ENCODE measurements at places on chromosomes 2 and 18. TPM values are rescaled to one million over a fixed set of nuclear protein-coding genes. Genes with fewer than 3 reads are reported as not detected.
A peak's percentile ranks its signal among the peaks of the same experiment; 100 is the strongest.

LYPD6 gene
- total RNA-seq, result 16.1 TPM

GRCh38 chr2:101858910-101859309, 132.8 kb upstream of the IL1R2 start:
- DNase-seq, result no peak

ST6GAL2 gene
- 28.6 TPM for total RNA-seq

- peak; percentile 58 for DNase-seq
Measured at GRCh38 chr2:168773719-168774521, 28.5 kb upstream of the NOSTRIN start.

DNA sequence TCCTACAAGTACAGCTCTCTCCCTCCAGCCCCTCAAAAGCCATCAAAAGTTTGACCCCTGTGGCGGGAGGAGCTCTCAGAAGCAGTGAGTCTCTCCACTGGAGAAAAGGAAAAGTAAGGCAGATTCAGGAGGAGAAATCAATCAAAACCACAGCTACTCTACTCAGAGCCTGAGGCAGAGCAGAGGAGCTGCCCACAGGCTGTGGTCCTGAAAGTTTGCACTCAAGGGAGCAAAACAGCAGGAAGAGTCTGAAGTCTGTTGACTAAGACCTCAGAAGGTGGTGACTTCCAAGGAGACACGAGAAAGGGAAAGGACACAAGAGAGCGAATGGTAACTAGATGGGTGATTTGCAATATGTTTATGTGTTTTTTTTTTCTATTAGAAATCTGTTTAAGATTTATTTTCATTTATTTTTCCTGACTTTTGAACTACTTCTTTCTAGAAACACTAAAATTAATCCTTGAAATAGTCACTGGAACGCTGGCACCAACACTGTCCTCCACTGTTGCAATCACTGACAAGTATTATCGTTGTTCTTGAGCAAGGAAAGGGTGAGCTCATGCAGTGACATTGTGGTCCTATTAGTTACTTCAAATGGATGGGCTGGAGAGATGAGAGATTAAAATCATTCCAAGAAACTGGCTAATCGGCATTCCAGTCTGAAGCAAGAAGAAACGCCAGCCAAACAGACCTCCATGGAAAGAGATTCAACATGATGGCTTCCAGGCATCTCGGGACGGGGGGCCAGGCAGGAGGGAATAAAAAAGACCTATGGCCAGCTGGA, 35.8 kb downstream of the PID1 start:
- peak; percentile 42 for DNase-seq

- DNase-seq, result no peak
Measured at GRCh38 chr2:175048275-175048674, 43.1 kb upstream of the CHN1 start.

Data from RPMI7951 (cell line).